ENCODE measurements at places on chromosomes 4 and X.

DNA sequence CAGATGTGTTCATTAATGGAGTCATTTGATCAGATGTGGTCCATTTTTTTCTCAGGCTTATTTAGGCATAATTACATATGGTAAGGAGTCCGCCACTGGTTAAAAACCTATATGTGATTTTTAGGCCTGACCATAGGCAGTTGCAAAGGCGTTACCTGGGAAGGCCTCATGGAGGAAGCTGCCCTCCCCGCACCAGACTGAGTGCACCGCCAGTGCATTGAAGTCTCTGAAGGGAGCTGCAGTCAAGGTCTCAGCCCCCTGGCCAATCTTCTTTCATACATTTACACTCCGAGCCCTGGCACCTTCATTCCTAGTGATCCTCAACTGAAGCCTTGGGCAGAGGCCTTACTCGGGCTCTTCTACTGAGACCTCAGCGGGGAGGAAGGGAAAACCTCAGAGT lies 898.2 kb upstream of the AGA start:
- DNase-seq, result no peak

GRCh38 chrX:71214604-71215337 lies 8.3 kb upstream of the GJB1 start:
- no peak for DNase-seq

DNA sequence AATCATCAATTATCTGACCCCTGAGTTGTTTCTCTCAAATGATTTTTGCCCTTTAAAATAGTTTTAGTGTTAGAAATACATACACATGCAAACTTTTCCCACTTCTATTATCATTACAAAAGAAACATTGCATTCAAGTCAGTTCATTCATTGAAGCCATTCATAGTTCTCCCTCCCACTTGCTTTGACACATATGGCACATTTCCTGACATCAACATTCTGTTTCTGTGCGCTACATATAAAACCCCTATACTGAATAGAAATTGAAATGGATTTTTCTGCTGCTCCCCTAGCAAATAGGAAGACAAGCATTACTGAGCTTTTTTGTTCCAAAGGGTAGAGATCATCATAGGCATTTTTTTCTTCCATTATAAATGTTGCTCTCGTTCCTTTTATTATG lies 497.9 kb upstream of the PCDH10 start:
- DNase-seq, result no peak

DNA sequence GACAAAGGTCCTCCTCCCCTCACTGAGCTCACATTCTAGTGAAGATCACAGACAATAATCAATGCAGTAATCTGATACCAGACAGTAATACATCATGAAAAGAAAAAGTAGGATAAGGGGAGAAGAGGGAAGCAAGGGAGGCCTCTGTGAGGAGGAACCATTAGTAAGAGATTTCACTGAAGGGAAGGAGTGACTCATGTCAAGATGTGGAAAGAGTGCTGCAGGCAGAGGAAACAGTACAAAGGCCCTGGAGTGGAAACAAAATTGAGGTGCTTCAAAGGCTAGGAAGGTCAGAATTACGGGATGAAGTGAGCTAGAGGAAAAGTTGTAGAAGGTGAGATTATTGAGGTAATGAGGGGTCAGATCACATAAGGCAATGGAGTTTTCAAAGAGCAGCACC lies 38.1 kb downstream of the LAMTOR3 start:
- peak; percentile 6 for DNase-seq

DNA sequence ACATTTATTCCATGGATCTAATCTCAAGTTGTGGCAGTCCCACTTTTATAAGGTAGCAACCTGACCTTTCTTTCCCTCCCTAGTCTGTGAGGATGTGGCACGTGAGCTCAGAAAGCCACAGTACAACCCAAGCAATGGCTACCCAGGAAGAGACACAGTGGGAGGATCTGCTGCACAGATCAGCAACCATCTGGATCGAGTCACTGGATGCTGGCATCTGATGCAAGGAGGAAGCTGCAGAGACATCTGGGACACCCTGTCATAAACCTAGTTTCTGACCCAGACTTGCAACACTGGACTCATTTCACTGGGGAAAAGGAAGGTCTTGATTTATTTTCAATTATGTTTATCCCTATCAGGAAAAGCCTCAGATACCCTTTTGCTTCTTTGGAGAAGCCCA lies 327.1 kb downstream of the PAPSS1 start:
- no peak for DNase-seq

GRCh38 chr4:85571008-85571407 lies 96.1 kb downstream of the ARHGAP24 start:
- DNase-seq, result no peak

DNA sequence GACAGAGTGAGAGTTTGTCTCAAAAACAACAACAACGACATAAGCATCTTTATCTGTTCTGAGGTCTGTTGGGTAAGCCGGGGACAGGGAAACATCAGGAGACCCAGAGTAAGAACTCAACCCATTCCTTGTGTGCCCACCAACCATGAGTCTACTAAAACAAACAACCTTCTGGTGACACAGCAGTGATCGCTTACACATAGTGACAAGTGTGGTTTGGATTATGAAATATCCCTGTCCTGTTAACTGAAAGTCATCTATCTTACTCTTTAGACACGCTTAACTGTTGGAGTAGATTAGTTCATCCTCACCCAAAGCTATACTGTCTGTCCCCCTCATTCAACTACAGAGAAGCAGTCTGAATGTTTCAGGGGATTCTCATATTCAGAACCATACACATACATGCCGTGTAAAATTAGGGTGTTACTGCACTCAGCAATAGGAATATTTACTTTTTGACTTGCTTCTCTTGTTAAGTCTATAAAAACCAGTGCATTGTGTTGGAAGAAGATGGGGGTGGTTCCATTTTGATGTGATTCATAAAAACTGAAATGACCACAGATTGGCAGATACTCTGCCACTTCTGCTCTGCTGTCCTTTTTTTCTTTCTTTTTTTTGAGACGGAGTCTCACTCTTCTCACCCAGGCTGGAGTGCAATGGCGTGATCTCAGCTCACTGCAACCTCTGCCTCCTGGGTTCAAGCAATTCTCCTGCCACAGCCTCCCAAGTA lies 27.4 kb downstream of the PHKA2 start:
- no peak for DNase-seq

DNA sequence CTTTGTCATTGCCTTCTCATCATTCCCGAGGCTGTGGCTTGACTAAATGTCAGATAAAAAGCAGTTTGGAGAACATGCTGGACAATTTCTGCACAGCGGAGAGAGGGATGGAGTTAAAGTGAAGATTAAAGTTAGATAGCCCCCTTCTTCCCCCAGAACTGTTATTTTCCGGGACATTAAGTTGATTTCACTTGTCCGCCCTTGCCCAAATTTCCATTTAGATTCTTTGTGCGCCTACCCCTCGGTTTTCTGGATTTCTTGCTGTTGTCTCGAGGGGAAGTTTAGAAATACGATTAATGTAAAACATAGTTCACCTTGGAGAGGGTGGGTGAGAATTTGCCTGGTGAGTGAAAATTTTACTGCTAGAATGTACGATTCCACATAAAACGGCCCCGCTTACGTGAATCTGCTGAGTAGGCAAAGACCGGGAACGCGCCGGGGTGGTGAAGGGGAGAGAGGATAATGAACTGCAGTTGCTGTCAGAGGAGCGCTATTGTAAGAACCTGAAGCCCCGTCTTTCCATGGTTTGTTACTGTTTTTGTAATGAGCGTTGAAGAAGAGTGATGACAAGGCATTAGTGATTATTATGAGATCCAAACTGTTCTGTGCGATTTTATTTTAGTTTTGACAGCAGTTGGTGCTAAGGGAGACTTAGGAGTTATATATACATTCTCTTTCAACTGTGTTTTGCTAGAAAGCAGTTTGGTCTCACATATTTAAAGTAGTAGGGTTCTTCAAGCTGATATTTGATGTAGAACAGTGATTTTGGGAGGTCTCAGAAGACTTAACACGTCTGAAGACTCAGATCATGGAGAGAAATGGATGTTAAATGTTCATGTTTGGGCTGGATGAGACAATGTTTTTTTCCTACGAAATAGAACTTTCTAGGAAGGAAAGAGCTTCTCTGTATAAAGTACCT lies 73.0 kb downstream of the AFF1 start:
- peak; percentile 26 for DNase-seq

- DNase-seq, result no peak
Observed at GRCh38 chr4:77209936-77210335, 52.9 kb downstream of the CCNG2 start.

GRCh38 chrX:19840899-19841648 lies 46.3 kb downstream of the SH3KBP1 start:
- peak; percentile 50 for DNase-seq

DNA sequence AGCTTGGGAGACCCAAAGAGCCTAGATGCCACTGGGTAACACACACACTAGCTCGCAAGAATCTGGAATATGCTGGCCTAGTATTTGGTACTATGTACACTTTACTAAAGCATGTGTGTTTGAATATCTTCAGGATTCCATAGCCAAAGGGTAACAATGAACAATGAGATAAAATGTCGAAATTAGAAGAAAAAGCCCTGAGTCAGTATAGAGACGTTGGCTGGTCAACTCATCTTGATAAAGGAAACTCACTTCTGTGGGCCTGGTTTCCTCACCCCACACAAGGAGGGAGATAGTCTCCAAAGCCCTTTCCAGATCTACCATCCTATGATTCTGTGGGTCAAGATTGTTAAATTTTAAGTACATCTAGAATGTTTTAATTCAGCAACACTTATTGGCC lies 6.9 kb downstream of the ZDHHC9 start:
- DNase-seq, result no peak

DNA sequence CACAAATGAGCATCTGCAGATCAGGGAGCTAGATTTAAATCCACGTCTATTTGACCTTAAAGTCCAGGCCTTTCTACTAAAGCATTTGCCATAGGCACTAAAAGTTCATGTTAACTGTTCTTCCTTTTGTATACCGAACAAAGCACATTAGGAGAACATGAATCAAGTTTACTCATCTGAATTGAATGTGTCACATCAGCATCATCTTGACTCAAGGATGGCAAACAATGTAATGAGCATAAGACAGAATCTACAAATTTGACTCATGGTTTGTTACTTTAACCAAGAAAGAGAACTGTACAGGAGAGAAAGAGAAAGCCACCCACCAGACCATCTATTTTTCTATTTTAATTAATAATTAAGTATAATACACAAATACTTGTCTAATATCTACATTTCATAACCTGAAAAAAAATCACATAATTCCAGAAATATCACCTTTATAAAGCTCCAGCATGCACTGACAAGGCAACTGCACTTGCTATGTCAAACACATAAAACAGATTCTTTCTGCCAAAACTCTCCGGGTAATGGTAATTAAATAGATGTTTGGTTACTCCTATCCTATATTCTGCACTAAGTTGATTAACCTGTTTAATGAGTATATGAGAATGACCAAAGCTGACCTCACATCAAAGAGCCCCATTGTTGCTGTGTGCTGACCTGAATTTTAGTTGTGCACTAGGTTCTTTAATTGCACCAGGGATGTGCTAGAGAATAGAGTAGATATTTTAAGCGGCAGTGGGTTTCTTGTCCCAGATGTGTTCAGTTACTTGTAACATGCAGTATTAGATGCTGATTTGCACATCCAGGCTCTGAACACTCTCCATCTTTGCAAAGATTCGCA lies 42.5 kb upstream of the LEF1 start:
- no peak for DNase-seq

DNA sequence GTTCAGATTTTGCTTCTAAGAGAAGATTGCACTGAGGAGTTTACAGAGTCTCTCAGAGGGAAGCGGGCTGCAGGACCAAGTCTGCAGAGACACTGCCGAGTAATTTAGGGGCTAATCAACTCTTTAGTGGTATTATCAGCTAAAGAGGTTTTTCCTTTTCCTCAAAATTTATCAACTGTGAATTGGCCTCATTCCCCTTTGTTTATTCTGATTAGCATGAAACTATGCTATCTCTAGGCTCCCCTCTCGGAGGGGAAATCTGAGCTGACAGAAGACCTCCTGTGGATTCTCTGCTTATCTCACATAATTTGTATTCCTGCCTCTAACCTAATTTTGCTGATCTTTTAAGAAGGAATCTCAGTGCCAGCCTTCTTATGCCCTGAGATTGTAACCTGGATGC lies 201.0 kb downstream of the DCTD start:
- no peak for DNase-seq

DNA sequence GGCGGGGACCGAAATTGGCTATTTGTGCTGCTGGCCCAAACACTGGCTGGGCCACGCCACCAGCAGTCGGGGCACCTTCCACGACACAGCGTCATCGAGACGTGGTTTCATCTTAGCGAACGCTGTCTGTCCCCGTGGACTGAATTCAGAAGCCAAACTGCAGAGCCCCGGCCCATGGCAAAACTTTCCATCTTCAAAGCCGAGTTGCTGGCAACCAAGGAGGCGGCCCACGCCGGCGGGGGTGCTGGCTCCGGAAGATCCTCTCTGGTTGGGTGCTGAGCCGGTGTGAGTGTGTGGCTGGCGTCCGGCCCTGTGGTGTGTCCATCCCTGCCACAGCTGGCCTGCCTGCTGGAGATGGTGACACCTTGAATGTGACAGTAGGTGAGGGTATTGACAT lies 96.6 kb upstream of the ADRA2C start:
- no peak for DNase-seq

- DNase-seq, result no peak
Observed at GRCh38 chrX:71081330-71082123, 13.4 kb upstream of the SNX12 start.

DNA sequence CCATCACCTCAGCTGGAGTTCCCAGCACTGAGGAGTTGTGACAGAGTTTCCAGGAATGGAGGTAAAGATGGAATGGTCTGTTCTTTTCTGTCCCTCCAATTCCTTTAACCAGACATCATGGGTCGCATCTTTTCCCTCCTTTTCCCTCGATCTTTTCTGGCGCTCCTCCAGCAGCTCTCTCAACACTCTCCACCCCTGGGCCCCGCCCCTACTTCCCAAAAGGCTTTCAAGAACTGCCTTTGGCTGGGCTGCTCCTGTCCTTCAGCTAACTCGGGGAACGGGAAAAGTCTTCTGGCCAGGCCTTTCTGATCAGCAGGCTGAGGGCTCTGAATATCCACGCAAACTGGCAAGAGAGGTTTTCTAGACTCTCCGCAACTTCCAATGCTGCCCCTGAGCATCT lies 34.0 kb downstream of the UTP14A start:
- DNase-seq, result no peak

- no peak for DNase-seq
Observed at GRCh38 chrX:5823903-5824302, 404.8 kb downstream of the NLGN4X start.

DNA sequence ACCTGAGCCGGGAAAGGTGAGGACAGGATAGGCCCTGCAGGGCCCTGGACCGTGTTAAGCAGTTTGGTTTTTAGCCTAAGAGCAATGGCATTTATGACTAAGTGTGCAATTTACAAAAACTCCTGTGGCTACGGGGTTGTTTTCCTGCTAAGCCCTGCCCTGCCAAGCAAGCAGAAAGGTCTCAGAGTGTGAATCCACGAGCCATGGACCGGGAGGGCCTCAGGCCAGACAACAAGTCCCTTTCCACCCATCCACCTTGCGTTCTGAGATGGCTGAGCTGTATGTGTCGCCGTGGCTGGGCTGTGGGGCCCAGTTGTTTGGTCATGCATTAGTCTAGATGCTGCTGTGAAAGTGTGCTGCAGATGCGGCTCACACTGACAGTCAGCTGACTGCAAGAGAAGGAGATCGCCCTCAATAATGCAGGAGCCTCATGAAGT lies 33.9 kb upstream of the AFAP1 start:
- no peak for DNase-seq

All from CD4-positive, alpha-beta T cell treated with Interleukin-6 at 100 ng/mL for 8 hours (primary cell).